Gastrocnemius medialis (tissue), 4 donors: ENCODE measurements at places on chromosomes 7 and 10. TPM values are rescaled to one million over a fixed set of nuclear protein-coding genes. Genes with fewer than 3 reads are reported as not detected.
A peak's percentile ranks its signal among the peaks of the same experiment; 100 is the strongest.

DNA sequence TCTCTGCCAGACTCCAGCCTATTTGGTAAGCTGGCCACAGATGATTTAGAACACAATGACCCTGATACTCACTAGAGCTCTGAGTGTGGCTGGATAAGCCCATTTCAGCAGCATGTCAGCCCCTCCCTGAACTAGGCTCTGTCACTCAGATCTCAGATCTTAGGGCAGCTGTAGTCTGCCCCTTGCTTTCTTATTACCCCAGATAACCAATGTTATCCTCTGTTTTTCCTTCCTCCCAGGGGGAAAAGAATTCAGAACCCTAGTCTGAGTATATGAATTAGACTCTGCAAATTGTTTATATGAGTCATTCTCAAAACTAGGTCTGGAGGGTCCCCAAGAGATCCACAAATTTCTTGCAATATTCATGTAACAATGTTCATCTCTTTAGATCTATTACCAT lies 286.2 kb downstream of the KCNMA1 start:
- peaks cover 6% of the 10 kb centered on the region for H3K4me1 ChIP-seq
- H3K27me3 ChIP-seq: no peaks in the 10 kb centered on the region
- H3K27ac ChIP-seq: no peak overlapping the region
- no peaks in the 10 kb centered on the region for H3K36me3 ChIP-seq

Gene TAS2R4
- total RNA-seq: not detected

DNA sequence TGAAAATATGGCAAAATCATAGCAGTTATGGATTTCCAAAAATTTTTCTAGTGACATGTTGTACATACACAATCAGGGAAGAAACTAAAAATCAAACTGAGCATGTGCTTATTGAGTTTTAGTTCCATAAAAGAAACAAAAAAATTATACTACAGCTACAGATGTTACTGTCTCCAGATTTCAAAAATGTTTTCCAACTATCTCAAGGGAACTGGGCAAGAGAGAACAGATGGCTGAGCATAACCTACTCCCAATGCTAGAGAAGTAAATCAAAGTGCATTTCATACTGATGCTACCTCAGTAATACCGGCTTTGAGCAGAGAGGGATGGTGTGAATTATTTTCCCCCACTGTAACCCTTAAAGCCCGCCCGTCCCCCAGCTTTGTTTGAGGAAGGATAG lies 40.7 kb upstream of the KMT2C start:
- no peak overlapping the region for H3K27ac ChIP-seq
- no peak overlapping the region for H3K4me3 ChIP-seq
- no peaks in the 10 kb centered on the region for H3K4me1 ChIP-seq
- no peak for DNase-seq

Gene HOXA5
- total RNA-seq: 2.7 TPM

DNA sequence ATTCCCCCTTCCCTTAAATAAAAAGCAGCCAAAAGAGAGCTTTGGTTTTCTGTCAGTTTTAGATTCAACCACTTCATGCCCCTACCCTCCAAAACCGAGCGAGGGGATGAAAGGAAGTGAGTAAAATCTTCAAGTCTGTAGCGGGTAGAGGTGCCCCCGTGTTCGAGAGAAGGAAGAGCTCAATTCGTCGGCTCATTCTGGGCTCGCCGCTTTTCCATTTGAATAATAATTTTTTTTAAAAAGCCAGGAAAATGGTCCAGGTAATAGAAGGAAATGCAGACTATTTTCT lies 436.2 kb upstream of the GALNT17 start:
- DNase-seq: no peak
- no peaks in the 10 kb centered on the region for H3K27me3 ChIP-seq
- H3K27ac ChIP-seq: no peak overlapping the region
- peak overlapping the region; percentile 75 for H3K4me3 ChIP-seq
- peaks cover 55% of the 10 kb centered on the region for H3K4me1 ChIP-seq
- no peaks in the 10 kb centered on the region for H3K36me3 ChIP-seq

Gene HKDC1
- total RNA-seq: not detected

Gene ELMO1
- total RNA-seq: 8.4 TPM

- H3K27ac ChIP-seq: no peak overlapping the region
- H3K27me3 ChIP-seq: no peaks in the 10 kb centered on the region
- H3K4me1 ChIP-seq: peaks cover 24% of the 10 kb centered on the region
- no peak overlapping the region for H3K4me3 ChIP-seq
These were observed 24.9 kb downstream of the ASB13 start for GRCh38 chr10:5641501-5641900.

- no peak for DNase-seq
- no peaks in the 10 kb centered on the region for H3K36me3 ChIP-seq
- no peak overlapping the region for H3K4me3 ChIP-seq
- no peak overlapping the region for H3K27ac ChIP-seq
These were observed 114.1 kb downstream of the RNF216 start for GRCh38 chr7:5667391-5667790.

Gene ACBD5
- total RNA-seq: 35.1 TPM

Gene RPEL1
- total RNA-seq: not detected

DNA sequence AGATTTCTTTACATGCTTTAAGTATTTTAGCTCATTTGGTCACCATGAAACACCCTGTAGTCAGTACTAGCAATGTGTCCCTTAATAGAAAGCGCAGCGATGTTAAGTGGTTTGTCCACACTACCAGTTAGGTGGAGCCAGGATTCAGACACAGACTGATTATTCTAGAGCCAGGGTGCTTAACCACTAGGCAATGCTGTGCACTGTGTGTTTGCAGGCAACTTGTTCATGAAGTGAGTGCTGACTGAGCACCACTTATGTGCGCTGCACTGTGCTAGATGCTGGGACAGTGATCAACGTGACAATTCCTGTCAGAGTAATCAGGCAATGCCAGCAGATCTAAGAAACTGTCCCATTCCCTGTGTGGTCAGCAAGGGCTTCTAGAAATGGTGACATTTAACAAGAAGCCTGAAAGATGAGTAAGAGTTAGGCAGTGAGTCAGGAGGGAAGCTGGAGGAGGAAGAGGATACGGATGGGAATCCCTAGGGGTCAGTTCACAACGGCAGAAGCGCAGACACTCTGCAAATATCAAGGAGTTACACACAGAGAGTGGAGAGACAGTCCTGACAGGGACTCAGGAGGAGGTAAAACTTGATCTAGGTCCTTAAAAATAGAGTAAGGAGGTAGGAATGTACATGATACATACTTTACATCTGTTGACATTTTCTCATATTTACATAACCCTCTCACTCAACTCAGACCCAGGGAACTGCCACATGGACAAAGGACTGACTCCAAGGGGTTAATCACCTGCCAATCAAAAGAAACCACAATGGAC lies 69.7 kb upstream of the EGR2 start:
- no peak overlapping the region for H3K27ac ChIP-seq
- H3K36me3 ChIP-seq: no peaks in the 10 kb centered on the region
- no peaks in the 10 kb centered on the region for H3K27me3 ChIP-seq
- no peak for DNase-seq
- no peak overlapping the region for H3K4me3 ChIP-seq

- no peak overlapping the region for H3K27ac ChIP-seq
- no peak for DNase-seq
- H3K36me3 ChIP-seq: no peaks in the 10 kb centered on the region
- peaks cover 8% of the 10 kb centered on the region for H3K27me3 ChIP-seq
These were observed 45.6 kb upstream of the CFAP46 start for GRCh38 chr10:132987671-132988571.
